ENCODE measurements at places on chromosomes 16 and 17. TPM values are rescaled to one million over a fixed set of nuclear protein-coding genes. Genes with fewer than 3 reads are reported as not detected.
A peak's percentile ranks its signal among the peaks of the same experiment; 100 is the strongest.

Gene RHBDL1
- 1.5 TPM for polyA plus RNA-seq

Gene MT1A
- polyA plus RNA-seq: not detected

Gene NDUFB10
- polyA plus RNA-seq: 131 TPM

DNA sequence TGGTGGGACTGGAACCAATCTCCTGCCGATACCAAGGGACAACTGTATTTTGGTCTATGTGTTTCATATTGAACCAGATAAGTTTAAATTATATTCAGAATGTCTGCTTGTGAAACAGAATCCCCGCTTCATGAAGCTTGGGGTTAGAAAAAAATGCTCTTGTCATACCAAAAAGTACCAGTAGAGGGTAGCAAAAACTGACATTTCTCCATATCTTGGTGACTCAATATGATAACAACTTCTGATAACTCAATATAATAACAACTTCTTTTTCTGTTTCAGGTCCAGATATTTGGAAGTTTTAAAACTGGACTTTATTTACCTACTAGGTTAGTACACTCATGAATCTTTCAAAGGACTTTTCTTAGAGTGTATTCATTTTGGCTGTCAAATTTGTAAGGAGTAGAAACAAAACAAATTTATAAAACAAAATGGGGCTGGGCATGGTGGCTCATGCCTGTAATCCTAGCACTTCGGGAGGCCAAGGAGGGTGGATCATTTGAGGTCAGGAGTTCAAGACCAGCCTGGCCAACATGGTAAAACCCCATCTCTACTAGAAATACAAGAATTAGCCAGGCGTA is 52.3 kb upstream of the ADCY7 start:
- peak; percentile 52 for DNase-seq

GRCh38 chr16:74830648-74831047 is 56.0 kb upstream of the FA2H start:
- no peak for DNase-seq

DNA sequence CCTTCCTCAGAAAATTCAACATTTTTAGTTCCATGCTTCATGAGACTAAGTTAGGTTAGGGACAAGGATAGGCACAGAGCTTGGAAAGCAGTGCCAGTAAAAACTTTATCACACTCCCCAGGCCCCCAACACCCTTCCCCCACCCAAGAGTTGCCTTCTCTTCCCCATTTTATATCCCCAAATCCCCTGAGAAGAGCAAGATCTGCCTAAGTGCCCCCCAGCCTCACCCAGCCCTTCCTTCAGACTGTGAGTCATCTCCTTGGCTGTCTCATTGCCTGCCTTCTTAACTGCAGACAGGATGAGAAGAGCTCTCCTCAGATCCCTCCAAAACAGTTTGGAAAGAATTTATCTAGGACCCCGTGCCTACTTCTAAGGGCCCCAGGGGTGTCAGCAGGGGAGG is 55.8 kb downstream of the NEUROD2 start:
- no peak for DNase-seq

DNA sequence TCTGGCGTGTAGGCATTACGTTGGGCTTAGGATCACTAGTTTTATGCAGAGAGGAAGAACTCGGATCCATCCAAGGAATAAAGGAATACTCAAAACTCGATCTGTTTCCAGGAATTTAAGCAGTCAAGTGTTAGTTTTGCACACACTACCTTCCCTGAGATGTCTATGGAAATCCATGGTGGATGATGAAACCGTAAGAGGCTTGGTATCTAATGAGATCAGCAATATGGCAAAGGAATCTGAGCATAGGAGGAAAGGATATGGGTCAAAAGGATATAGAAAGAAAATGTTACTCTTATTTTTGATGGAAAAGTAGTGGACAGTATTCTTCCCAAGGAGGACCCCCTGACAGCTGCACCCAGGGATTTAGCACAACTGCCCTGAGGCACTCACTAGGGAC is 59.6 kb downstream of the SMG6 start:
- DNase-seq: no peak

GRCh38 chr17:80942423-80943345 is 49.0 kb upstream of the CHMP6 start:
- no peak for DNase-seq

- DNase-seq: no peak
These were observed 29.3 kb upstream of the MFSD6L start for GRCh38 chr17:8828517-8828875.
